ENCODE measurements at places on chromosomes 13 and 19. TPM values are rescaled to one million over a fixed set of nuclear protein-coding genes. Genes with fewer than 3 reads are reported as not detected.

DNA sequence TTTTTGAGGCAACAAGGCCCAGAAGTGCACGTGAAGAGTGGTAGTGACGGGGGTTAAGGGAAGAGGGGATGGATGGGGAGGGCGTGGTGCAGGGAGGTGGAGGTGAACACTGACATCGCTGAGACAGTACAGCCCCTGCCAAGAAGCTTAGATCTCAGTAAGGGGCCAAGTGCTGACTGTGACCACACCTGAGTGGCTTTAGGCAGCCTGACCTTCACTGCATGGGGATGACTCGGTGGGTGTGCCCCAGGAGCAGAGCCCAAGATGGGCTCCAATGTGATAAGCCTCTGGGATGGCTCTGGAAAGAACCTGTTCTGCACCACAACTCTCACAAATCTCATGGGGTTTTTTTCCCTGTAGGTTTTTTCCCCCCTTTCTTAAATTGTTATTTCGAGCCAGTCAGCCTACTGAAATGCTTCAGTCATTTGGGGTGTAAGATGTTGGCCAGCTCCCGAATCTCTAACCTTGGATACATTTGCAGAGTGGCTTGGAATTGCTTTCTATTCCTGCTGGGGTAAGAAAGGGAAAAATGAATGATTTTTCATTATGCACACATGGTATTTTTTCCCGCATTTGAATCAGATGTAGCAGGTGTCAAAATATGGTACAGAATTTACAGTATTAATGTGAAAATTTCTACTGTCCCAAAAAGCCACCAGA lies 165.0 kb downstream of the TM9SF2 start:
- no peak for DNase-seq

DNA sequence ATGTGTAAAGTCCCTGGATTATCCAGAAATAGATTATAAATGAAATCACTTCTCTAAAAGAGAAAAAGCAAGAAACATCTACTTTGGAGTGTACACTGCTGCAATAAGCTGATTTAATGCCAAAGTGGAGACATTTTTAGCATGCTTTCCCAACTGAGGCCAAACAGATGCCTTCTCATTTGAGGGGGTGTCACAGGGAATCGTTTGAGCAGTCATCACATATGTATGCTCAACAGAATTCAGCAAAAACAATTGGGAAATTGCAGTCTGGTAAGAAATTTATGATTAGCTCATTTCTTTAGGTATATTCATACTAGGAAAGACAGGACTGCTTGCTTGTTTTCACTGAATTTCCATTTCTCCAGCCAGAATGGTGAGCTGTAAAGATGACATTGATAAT lies 27.3 kb upstream of the TPP2 start:
- no peak for DNase-seq

- no peak for DNase-seq
These were observed 6.0 kb upstream of the BSG start for GRCh38 chr19:566403-566802.

GRCh38 chr13:102856557-102856956 lies 10.7 kb downstream of the ERCC5 start:
- no peak for DNase-seq

DNA sequence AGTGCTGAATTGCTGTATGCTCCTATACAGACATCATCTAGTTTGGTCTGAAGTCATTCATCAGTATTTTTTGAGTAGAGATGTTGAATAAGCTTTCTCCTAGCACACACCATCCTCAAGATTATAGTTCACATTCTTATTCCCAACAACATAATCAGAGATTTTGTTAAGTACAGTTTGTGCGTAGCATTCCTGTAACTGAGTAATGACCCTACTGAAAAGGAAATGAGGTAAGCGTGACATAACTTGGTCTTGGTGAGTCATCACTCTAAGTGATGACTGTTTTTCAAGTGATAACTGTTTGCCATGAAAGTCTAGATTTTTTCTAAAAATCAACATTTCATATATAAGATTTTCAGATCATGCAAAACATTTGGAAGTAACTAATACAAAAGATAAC lies 18.5 kb upstream of the FAM216B start:
- DNase-seq, result no peak

GRCh38 chr19:2413629-2414028 lies 13.8 kb downstream of the TIMM13 start:
- no peak for DNase-seq

- no peak for DNase-seq
These were observed 140.5 kb downstream of the SLC7A1 start for GRCh38 chr13:29454931-29455481.

- DNase-seq, result no peak
These were observed 18.4 kb downstream of the NLRP13 start for GRCh38 chr19:55913643-55914268.

- no peak for DNase-seq
These were observed 50.9 kb upstream of the ATP12A start for GRCh38 chr13:24629320-24629719.

- no peak for DNase-seq
These were observed 59.0 kb upstream of the FLT1 start for GRCh38 chr13:28553971-28554370.

DNA sequence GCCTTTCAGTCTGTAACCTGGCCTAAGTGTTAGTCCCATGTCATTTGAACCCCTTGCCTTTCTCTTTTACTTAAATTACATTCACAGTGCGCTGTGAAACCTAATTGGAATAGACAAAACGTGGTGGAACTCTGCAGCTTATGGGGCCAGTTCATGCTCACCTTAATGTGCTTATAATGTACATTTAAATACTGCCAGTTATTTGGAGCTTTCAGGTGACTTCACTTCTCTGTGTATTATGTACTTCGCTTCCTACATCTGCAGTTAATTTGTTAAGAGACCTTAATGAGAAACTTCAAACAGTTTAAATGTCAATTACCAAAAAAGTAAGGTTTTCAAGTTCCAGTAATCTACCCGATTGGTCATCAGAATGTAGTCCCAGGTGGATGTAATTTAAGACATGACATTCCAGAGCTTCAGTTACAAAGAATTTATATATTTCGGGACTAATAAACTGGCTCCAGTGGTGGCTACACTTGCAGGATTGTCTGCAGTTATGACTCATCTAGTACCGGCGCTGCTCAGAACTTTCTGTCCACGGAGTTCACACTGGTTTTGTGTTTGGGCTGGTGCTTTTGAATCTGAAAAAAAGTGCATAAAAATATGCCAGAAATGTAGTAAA lies 125.3 kb downstream of the TM9SF2 start:
- DNase-seq, result no peak

GRCh38 chr13:44576351-44577235 lies 463 bp upstream of the TSC22D1 start:
- DNase-seq, result peak; percentile 21

DNA sequence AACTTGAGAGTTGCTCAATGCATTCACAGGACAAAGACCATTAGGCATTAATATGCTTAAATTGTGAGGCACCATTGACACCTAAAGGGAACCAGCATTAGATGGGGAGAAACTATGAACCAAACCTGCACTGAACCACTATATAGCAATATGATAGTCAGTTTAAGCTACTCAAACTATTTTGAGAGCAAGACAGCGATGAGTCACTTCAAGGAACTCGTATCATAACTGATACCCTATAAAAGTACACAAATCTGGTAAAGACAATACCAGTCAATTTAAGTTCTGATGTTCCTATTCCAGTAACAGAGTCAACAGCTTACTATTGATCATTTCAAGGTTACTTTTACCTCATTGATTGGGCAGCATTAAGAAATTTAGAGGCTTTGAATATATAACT lies 151.3 kb upstream of the ATXN8OS start:
- no peak for DNase-seq

DNA sequence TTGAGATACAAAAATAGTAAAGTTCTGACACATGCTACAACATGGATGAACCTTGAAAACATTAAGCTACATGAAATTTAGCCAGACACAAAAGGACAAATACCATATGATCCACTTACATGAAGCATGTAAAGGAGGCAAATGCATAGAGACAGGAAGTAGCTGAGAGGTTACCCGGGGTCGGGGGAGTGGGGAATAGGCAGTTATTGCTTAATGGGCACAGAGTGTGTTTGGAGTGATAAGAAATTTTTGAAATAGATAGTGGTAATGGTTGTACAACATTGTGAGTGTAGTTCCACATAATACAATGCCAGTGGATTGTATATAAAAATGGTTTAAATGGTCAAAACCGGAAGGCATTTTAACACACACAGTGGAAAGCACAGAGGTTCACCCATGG lies 4.3 kb downstream of the N4BP2L1 start:
- DNase-seq, result no peak

- no peak for DNase-seq
These were observed 21.4 kb downstream of the TSSK6 start for GRCh38 chr19:19493841-19494546.

GRCh38 chr19:35908973-35909683 lies 1.0 kb upstream of the TYROBP start:
- no peak for DNase-seq

GRCh38 chr13:24654741-24655140 lies 25.5 kb upstream of the ATP12A start:
- no peak for DNase-seq

- DNase-seq, result no peak
These were observed 520 bp upstream of the RDH13 start for GRCh38 chr19:55063492-55063843.

DNA sequence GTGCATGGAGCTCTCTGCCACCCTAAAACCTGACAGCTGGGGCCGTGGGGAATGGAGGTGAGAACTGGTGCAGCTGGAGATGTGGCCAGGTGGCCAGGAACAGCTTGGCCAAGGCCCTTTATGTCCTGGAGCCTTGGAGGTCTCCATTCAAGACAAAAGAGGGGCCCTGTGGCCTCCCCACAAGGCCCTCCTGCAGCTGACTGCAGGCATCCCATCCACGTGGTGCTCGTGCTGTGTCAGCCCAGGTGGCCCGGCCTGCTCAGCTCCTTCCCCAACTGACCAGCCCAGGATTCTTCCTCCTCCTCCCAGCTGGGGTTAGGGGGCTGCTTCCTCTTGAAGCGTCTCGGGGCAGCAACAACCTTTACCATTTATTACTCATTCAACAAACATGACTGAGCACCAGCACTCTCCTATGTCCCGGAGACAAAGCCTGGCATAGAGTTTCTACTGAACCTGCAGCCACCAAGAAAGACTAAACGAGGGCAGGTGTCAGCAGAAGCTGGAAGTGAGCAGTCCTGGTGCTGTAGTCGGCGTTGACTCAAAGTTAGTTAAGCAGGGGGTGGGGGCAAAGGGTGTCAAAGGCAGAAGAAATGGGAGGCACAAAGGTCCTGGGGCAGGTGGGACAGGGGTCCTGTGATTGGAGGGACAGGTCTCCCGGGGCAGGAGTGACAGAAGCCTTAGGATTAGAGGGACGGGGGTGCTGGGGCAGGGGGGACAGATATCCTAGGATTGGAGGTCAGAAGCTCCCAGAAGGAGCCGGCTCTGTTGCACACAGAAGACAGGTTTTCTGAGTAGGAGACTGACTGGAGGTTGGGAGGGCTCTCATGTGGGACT lies 23.3 kb upstream of the C13orf46 start:
- DNase-seq, result no peak

GRCh38 chr19:29813642-29814041 lies 1.9 kb downstream of the CCNE1 start:
- no peak for DNase-seq

The IQCN gene
- 1.7 TPM for total RNA-seq

The ANGPTL4 gene
- total RNA-seq, result 1.4 TPM

The DIRAS1 gene
- total RNA-seq, result not detected

The HNRNPA1L2 gene
- total RNA-seq, result 8.9 TPM

The SLC8A2 gene
- not detected for total RNA-seq

The CEACAM6 gene
- total RNA-seq, result not detected

The PLA2G4C gene
- total RNA-seq, result 10.8 TPM

The CGB5 gene
- total RNA-seq, result not detected

The TMEM238 gene
- total RNA-seq, result 19.2 TPM

The EXOC3L2 gene
- not detected for total RNA-seq

The NBEA gene
- 0.20 TPM for total RNA-seq

The CGB8 gene
- total RNA-seq, result not detected
